ENCODE measurements at places on chromosomes 7 and 10. TPM values are rescaled to one million over a fixed set of nuclear protein-coding genes. Genes with fewer than 3 reads are reported as not detected.

- peaks cover 26% of the 10 kb centered on the region for H3K36me3 ChIP-seq
- peaks cover 29% of the 10 kb centered on the region for H3K4me1 ChIP-seq
- DNase-seq, result peak; percentile 63
- peak within 1 kb of the TSS; percentile 59 for H3K27ac ChIP-seq
- H3K27me3 ChIP-seq, result no peaks in the 10 kb centered on the region
Observed at GRCh38 chr7:100088621-100089457, at the start of gene COPS6. COPS6 (plus strand) TSS chr7:100088969; CDS start chr7:100088991, 22 bp downstream.

TRUB1 gene
- total RNA-seq, result 21.7 TPM

OR13A1 gene
- total RNA-seq, result 0.04 TPM

GRCh38 chr10:104300736-104301292, 31.8 kb downstream of the GSTO2 start:
- peak overlapping the region; percentile 94 for H3K27ac ChIP-seq
- peak; percentile 79 for DNase-seq
- peaks cover 29% of the 10 kb centered on the region for H3K4me1 ChIP-seq
- H3K36me3 ChIP-seq, result no peaks in the 10 kb centered on the region
- H3K27me3 ChIP-seq, result no peaks in the 10 kb centered on the region
- no peak overlapping the region for H3K4me3 ChIP-seq

AKR1C8 gene
- not detected for total RNA-seq

DNA sequence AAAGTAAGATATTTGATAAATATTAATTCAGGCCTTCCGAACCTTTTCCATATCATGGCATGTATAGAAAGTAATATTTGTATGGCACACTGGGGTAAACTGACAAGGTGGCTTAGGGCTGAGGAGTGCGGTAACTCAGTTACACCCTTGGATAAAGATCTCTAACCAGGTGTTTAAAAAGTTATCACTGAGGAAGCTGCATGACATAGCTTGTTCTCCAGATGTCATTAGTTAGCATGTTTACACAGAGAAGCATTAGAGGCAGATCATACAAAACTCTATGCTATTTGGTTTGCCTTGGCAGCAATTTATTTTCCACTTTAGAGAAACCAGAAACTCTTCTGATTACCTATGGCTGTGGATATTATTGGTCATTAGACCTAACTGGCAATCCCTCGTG, 118.2 kb downstream of the ST7 start:
- no peaks in the 10 kb centered on the region for H3K27me3 ChIP-seq
- H3K36me3 ChIP-seq, result no peaks in the 10 kb centered on the region
- H3K4me3 ChIP-seq, result no peak overlapping the region
- no peaks in the 10 kb centered on the region for H3K4me1 ChIP-seq
- DNase-seq, result no peak

DNA sequence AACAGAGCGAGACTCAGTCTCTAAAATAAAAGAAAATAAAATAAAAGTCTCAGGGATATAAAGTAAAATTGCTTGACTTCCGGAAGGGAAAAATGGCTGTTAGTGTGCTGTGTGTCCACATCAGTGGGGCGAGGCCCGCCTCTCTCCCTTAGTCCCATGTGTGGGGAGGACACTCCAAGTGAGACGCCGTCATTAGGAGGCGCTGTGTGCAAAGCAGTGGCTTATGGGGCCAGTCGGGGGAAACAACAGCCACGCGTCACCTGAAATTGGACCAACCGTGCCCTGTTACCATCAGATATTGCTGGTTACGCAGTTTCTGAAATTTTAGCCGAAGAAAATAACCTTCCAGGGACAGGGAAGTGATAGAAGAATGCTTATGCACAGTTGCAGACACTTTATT, 15.8 kb downstream of the SFXN4 start:
- H3K27ac ChIP-seq, result no peak overlapping the region
- DNase-seq, result no peak
- no peaks in the 10 kb centered on the region for H3K27me3 ChIP-seq
- no peak overlapping the region for H3K4me3 ChIP-seq
- no peaks in the 10 kb centered on the region for H3K36me3 ChIP-seq
- H3K4me1 ChIP-seq, result no peaks in the 10 kb centered on the region

CHST3 gene
- 17.0 TPM for total RNA-seq

INPP5A gene
- 27.8 TPM for total RNA-seq

OPN4 gene
- total RNA-seq, result not detected

DNA sequence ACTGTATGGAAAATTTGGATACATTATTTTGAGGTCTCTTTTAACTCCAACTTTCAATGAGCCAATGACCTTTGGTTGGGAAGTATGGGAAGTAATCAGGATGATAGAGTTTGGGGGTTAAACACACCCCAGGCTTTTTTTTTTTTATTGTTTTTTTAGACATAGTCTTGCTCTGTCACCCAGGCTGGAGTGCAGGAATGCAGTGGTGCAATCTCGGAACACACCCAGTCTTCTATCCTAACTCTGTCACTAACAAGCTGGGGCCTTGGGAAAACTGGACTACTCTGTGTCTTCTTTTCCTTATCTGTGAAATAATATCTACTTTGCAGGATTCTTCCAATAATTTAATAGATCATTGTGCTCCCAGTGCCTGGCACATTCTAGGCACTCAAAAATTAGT, 37.6 kb upstream of the AGBL3 start:
- H3K36me3 ChIP-seq, result no peaks in the 10 kb centered on the region
- no peak for DNase-seq
- no peak overlapping the region for H3K4me3 ChIP-seq
- H3K4me1 ChIP-seq, result no peaks in the 10 kb centered on the region

ADAMTS14 gene
- 1.4 TPM for total RNA-seq

TAS2R16 gene
- not detected for total RNA-seq

DNA sequence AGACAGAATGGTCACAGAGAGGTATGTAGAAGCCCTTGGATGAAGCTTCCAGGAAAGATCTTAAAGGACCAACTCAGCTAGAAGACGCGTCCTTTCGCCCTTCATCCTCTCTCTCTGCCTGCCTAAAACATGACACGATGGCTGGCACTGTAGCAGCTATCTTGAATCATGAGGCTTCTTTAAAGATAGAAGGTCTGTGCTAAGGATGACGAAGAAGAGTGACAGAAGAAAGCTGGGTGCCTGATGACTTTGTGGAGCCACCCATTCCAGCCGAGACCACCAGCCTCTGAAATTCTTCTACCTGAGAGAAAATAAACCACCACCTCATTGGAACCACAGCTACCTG, 25.5 kb downstream of the WDR86 start:
- no peak for DNase-seq
- H3K4me1 ChIP-seq, result no peaks in the 10 kb centered on the region
- H3K36me3 ChIP-seq, result no peaks in the 10 kb centered on the region

SMURF1 gene
- total RNA-seq, result 32.3 TPM

DNA sequence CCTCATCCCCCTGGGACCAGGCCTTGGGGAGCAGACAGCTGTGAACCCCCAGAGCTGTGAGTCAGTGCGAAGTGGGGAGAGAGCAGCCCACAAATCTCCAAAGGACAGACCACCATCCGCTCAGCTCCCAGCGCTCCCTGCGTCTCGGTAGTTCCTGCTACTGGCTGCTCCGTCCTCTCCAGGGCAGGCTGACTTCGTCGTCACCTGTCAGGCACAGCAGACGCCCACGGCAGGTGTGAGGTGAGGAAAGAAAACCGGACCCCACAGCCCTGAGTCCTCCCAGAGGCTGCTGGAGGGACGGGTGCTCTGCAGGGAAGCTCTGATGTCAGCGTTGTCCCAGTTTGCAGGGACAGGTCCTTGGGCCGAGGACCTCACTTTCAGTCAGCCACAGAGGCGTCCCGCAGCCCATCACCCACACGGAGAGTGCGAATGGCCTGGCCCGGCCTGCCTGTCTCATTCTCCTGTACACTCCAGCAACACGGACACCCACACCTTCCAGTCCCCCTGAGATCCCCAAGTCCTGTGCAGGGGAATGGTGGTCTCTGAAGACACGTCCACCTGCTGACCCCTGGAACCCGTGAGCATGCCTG, 95.2 kb downstream of the DNAJB6 start:
- H3K27ac ChIP-seq, result peak overlapping the region; percentile 31
- H3K36me3 ChIP-seq, result no peaks in the 10 kb centered on the region
- peaks cover 9% of the 10 kb centered on the region for H3K4me1 ChIP-seq
- H3K27me3 ChIP-seq, result no peaks in the 10 kb centered on the region

TRRAP gene
- total RNA-seq, result 27.1 TPM

DNA sequence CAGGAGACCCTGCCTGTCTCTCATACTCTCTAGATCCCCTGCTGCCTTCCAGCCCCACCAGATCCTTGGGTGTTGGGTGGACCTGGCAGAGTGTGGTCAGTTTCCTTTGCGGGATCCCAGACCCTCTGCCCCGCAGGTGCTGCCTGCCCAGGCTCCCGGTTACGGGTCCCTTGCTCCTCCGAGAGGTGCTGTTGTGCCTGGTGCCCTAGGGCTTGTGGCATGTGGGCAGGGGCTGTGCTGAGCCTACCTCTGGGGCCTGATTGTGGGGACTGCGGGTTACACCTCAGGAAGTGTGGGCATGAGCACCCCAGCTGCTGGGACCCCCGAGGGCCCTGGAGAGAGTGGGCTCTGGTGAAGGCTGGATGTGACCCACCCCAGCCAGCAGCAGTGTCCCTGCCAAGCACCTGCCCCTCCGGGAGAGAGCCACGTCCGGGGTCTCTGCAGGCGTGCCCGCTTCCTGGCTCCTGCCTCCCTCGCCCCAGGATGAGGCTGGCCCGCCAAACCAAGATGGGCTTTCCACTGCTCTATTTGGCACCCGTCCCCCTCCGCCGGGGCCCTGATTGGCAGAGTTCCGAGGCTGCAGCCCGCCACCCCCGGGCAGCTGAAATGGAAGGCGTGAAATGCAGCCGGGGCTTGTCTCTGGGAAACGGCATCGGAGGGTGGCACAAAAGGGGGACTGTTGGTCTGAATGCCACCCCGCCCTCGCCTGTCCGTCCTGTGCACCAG, 17.0 kb downstream of the CLIP2 start:
- peaks cover 22% of the 10 kb centered on the region for H3K4me1 ChIP-seq
- no peak for DNase-seq
- H3K36me3 ChIP-seq, result no peaks in the 10 kb centered on the region
- H3K27ac ChIP-seq, result peak overlapping the region; percentile 91
- peak overlapping the region; percentile 58 for H3K4me3 ChIP-seq

DNA sequence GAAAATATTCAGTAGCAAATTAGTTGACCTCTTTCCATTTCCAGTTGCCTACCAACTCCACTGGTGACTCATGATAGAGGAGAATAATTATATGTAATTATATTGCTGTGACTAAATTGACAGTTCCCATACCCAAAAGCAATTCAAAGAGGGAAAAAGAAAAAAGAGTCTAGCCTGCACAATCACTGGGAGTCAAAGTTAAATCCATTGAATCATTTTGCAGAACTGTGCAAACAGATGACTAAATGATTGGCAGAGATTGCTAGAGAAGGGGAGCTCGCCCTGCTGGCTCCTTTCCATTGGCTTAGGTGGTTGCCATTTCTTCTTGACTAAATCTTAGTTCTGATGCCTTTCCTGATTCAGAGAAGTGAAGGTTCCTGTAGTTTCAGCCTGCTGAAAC, 1228.6 kb upstream of the SORCS1 start:
- no peaks in the 10 kb centered on the region for H3K36me3 ChIP-seq
- H3K4me3 ChIP-seq, result no peak overlapping the region
- DNase-seq, result peak; percentile 90
- peak overlapping the region; percentile 82 for H3K27ac ChIP-seq
- H3K4me1 ChIP-seq, result peaks cover 43% of the 10 kb centered on the region

DNA sequence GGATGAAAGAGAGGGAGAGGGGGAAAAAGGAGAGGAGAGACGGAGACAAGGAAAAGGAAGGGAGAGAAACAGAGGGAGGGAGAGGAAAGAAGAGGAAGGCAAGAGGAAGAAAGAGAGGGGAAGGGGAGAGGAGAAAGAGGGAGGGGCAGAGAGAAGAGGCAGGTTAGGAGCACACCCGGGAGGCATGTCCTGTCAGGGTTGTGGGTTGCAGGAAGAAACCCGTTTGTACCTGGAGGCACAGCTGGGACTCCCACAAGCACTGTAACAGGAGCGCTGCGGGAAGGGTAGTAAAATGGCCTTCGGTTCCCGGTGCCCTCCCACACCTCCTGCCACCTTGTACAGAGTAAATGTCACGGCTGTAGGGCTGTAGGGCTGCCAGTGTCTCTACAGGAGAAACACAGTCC, 24.7 kb downstream of the FGFR2 start:
- no peak overlapping the region for H3K4me3 ChIP-seq
- H3K27ac ChIP-seq, result no peak overlapping the region
- H3K4me1 ChIP-seq, result no peaks in the 10 kb centered on the region
- DNase-seq, result no peak

GRCh38 chr7:25653384-25653783, 425.1 kb upstream of the NPVF start:
- no peak overlapping the region for H3K27ac ChIP-seq
- H3K27me3 ChIP-seq, result peaks cover 19% of the 10 kb centered on the region
- no peaks in the 10 kb centered on the region for H3K4me1 ChIP-seq
- no peaks in the 10 kb centered on the region for H3K36me3 ChIP-seq

- H3K36me3 ChIP-seq, result no peaks in the 10 kb centered on the region
- no peak for DNase-seq
Observed at GRCh38 chr10:71312811-71313789, 6.0 kb upstream of the SLC29A3 start.

GRCh38 chr10:124043310-124044142, 49.9 kb downstream of the CHST15 start:
- H3K27ac ChIP-seq, result no peak overlapping the region
- no peak for DNase-seq
- H3K36me3 ChIP-seq, result no peaks in the 10 kb centered on the region
- no peaks in the 10 kb centered on the region for H3K4me1 ChIP-seq
- no peaks in the 10 kb centered on the region for H3K27me3 ChIP-seq
- no peak overlapping the region for H3K4me3 ChIP-seq

DNA sequence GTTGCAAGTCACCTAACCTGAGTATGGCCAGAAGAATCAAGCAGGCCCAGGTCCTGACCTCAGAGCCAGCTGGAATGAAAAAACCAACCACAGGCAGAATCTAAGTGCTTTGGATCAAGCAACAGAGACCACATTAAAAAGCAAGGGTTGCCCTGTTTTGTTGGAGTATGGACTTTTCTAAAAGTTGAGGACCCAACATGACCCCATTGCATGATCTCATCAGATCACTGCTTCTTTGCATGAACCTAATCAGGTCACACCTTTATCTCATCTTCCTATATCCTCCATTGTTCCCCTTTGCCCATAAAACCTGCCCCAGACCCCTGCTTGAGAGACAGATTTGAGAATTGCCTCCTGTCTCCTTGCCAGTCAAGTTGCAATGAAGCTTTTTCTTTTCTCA, 11.6 kb upstream of the SNX10 start:
- no peaks in the 10 kb centered on the region for H3K4me1 ChIP-seq
- no peak overlapping the region for H3K4me3 ChIP-seq
- no peak for DNase-seq
- H3K27me3 ChIP-seq, result no peaks in the 10 kb centered on the region

GRCh38 chr7:121360564-121360963, 31.8 kb downstream of the WNT16 start:
- H3K36me3 ChIP-seq, result peaks cover 35% of the 10 kb centered on the region
- no peak overlapping the region for H3K27ac ChIP-seq
- DNase-seq, result no peak
- H3K27me3 ChIP-seq, result no peaks in the 10 kb centered on the region

All from PC-3 (cell line).